NCI-H1417 treated with DMSO at 0.1 percent for 48 hours (cell line): ENCODE measurements at places on chromosomes 4 and X.

GRCh38 chrX:120727452-120727851, 97.6 kb upstream of the C1GALT1C1 start:
- no peak for DNase-seq

GRCh38 chr4:44722001-44722400, 4.4 kb downstream of the GNPDA2 start:
- no peak for DNase-seq

DNA sequence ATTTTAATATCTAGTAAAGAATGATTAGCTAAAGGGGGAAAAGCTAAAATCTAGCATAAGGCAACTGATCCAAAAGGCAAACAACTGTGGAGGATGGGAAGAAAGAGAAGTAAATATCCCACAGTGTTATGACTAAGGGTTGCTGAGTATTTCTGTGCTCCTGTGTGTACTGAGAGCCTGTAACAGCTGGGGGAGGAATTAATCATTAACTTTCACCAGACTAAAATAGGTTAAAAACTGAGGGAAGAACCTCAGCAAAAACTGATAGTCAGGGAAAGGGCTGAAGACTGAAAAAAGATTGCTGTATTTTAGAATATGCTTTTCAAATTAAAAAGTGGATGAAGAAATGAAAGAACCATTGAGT, 365.9 kb downstream of the CXXC4 start:
- no peak for DNase-seq

- DNase-seq: no peak
These were observed 24.7 kb downstream of the CYP2U1 start for GRCh38 chr4:107956011-107956410.

DNA sequence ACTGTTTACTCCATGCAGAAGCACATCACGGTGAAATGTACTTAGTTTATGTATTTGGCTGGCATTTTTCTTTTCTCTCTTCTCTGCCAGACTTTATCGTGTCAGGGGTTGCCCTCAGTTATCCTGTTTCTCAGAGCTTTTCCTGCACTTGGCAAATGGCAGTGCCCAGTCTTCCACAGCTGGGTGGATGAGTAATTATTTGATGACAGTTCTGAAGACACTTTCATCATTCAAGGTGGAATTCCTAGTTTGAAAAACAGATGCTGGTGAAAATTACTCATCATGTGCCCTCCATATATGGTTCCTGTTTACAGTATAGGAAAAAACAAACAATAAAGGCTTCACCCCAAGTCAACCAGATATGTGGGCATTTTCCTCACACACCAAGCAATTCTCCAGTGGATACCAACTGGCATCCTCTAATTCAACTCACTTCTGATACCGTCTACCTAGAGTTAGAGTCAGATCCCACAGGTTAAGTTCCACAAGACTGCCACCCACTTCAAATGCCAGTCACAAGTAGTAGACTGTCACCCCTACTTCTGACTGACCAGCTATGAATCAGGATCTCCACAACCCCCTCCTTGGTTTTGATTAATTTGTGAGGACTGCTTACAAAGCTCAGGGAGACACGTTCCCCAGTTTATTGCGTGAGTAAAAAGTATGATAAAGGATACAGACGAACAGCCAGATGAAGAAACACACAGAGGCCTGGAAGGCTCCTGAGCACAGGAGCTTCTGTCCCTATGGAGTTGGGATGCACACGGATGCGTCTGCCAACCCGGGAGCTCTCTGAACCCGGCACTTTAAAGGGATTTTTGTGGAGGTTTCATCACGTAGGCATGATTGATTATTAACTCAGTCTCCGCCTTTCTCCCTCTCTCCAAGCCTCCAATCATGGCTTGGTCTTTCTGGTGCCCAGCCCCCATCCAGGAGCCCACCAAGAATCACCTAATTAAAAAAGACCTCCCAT, 72.9 kb downstream of the CLDN34 start:
- no peak for DNase-seq

GRCh38 chrX:132634521-132634920, 145.7 kb upstream of the MBNL3 start:
- DNase-seq: no peak

DNA sequence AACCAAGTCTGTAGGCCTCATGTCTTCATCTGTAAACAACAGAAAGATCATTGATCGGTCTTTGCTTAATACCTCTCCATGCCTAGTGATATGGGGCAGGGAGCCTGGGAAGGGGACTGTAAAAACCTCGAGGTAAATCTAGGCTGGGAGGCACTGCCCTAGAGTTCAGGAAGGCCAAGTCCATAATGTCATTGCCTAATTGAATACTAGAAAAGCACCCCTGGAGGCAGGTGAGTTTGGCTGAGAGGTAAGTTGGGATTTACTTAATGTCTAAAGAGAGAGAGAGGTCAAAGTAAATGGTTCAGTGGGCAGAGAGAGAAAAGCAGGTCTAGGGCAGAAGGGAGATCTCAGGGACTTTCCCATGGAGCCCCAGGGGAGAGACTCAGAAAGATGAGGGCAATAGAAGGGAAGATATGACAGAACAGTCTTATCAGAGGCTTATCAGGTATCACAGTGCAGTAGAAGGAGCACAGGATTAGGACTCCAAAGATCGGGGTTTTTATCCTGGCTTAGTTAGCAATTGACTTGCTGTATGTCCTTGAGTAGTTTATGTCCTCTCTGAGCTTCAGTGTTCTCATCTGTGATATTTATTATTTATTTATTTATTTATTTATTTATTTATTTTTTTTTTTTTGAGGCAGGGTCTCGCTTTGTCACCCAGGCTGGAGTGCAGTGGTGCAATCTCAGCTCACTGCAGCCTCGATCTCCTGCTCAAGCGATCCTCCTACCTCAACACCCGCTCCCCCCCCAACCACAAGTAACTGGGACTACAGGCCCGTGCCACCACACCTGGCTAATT, 85.2 kb downstream of the SLC16A2 start:
- no peak for DNase-seq

DNA sequence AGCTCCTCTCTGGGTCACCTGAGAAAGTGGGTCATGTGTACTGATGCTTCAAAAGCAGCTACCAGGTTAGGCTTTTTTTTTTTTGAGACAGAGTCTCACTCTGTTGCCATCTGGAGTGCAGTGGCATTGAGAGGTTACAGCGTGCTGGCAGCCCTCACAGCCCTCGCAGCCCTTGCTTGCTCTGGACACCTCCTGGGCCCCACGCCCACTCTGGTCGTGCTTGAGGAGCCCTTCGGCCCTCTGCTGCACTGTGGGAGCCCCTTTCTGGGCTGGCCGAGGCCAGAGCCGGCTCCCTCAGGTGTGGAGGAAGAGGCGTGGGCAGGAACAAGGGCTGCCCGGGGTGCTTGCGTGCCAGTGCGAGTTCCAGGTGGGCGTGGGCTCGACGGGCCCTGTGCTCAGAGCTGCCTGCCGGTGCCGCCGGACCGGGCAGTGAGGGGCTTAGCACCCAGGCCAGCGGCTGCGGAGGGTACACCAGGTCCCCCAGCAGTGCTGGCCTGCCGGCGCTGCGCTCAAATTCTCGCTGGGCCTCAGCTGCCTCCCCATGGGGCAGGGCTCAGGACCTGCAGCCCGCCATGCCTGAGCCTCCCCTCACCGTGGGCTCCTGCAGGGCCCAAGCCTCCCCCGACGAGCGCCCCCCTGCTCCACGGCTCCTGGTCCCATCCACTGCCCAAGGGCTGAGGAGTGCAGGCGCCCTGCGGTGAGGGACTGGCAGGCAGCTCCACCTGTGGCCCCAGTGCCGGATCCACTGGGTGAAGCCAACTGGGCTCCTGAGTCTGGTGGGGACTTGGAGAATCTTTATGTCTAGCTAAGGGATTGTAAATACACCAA, 49.3 kb upstream of the IL21 start:
- DNase-seq: no peak

DNA sequence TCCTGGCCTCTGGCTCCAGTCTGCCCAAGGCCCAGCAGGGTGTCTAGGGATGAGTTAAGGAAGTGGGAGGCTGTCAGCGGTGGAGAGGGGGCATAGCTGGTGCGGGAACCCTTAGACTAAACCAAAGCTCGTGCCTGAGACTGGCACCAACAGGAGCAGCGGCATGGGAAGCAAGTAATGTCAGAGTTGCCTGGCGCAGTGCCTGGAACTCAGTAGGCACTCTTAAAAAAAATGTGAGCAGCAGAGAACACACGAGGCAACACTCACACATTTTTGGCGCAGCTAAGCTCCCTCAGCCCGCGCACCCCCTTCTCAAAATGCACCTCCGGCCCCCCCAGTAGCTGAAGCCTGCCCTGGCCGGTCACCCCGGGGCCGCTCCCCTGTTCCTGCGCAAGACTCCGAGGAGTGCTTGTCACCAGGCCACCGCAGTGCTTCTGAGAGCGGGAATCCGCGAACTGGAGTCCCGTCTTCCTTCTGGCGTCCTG, 583 bp downstream of the GABRE start:
- DNase-seq: no peak

- no peak for DNase-seq
These were observed 5.6 kb downstream of the NYX start for GRCh38 chrX:41452565-41453356.

- DNase-seq: no peak
These were observed 924.0 kb upstream of the INTU start for GRCh38 chr4:126708716-126709115.

DNA sequence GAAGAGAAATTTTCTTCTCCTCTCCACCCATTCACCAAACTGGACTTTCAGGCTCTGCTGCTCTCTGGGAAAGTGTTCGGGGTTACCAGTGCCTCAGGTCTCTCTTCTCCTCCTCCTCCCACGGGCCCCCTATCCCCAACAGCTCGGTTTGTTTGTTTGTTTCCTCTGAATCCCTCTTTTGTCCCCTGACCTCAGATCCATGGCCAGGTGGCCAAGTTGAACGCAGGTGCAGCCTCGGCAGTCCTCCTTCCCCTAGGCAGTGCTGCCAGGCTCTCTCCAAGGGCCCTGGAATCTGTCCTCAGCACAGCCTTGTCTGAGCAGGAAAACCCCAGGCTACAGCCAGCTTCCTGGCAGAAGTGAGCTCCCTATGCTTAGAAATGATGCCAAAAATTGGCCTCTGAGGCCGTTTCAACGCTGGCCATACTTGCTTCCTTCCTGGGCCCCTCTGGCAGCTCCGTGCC, 60.0 kb downstream of the FHDC1 start:
- no peak for DNase-seq

GRCh38 chr4:138460477-138461414, 218.6 kb upstream of the SLC7A11 start:
- DNase-seq: no peak

DNA sequence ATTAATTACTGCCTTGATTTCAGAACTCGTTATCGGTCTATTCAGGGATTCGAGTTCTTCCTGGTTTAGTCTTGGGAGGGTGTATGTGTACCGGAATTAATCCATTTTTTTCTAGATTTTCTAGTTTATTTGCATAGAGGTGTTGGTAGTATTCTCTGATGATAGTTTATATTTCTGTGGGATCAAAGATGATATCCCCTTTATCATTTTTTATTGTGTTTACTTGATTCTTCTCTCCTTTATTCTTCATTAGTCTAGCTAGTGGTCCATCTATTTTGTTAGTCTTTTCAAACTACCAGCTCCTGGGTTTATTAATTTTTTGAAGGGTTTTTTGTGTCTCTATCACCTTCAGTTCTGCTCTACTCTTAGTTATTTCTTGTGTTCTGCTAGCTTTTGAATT, 32.1 kb downstream of the CDX4 start:
- DNase-seq: no peak

DNA sequence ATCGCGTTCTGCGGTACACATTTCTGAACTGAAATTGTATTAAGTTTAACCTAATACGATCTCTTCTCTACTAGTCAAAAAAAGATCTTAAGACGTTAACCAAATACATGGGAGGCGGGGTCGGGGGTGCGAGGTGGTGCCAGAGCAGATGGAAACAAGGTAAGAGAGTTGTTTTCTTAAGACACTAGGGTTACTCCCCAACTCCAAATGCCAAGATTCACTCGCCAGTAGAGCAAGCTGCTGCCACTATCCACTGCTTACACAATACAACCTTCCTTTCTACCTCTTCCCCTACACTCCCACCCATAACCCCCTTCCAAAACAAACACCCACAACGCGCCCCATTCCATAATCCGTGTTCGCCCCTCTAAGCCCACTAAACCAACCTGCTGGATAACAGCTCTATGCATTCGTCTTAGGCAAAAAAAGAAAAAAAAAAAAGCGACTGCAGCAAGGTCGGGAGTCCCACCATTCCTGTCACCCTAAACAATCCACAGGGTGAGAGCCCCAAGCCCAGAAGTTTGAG, 1.3 kb downstream of the LCORL start:
- DNase-seq: no peak

- DNase-seq: no peak
These were observed 80.4 kb downstream of the DCUN1D4 start for GRCh38 chr4:51923343-51923742.

DNA sequence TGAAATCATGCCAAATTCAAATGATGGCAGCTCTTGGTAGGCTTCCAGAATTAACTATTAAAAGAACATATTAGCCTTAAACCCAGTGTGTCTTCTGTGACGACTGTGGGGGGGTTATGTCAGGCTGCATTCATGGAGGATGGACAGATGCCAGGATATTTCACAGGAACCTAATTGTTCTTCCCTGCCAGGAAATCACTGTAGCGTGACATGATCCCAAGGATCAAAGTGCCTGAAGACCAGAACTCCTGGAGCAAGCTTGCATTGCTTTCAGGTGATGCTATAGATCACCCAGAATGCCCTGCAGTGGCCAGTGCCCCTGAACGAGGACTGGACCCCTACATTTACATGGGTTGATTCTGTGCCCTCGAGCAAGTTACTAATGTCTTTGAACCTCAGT, 1093.0 kb upstream of the TENM3 start:
- DNase-seq: no peak

- DNase-seq: no peak
These were observed 448.6 kb downstream of the PCDH18 start for GRCh38 chr4:137083571-137084135.

DNA sequence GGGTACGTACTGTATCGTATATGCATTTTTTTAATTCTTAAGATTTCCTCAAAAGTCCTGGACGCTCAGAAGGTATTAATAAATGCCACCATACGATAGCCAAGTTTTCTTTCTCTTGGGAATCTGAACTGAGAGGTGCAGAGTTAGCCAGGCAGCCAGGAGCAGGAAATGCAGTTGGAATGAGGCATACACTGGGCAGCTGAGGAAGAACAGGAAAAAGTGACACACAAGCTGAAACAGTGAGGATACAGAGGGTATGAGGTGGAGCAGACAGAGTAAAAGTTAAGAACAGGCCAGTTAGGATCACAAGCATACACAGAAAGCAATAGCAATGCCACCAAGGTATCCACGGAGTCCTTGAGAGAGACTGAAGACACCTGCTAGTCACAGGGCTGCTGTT, 13.4 kb downstream of the UFSP2 start:
- no peak for DNase-seq

DNA sequence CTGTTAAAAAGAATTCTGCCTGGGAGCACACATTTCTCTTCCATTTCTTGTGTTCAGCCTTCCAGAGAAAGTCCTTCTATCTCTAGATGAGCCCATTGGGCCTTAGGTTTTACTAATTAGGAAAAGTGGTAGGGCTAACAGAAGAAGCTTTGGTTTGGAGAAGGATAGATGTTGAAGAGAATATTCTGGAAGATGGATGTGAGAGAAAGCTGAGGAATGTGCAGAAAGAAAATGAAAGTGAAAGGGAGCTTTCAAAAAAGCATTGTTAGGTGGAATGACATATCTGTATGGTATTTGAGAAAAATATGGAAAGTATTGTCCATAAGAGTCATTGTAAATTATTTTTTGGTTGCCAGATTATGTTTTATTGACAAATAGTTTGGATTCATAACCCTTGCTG, 474.8 kb upstream of the SLIT2 start:
- no peak for DNase-seq
